ENCODE measurements at places on chromosomes 3 and 15. TPM values are rescaled to one million over a fixed set of nuclear protein-coding genes. Genes with fewer than 3 reads are reported as not detected.

The CADPS gene
- 0.11 TPM for total RNA-seq

The ADGRG7 gene
- total RNA-seq: not detected

The SNX4 gene
- 16.5 TPM for total RNA-seq

The ZBED2 gene
- total RNA-seq: 108 TPM

The CCR1 gene
- total RNA-seq: not detected

The TNIK gene
- total RNA-seq: 9.4 TPM

The POLQ gene
- 12.5 TPM for total RNA-seq

The B3GNT5 gene
- 59.8 TPM for total RNA-seq

The CACNA2D2 gene
- 0.04 TPM for total RNA-seq

The LEO1 gene
- 33.3 TPM for total RNA-seq

The PRR20G gene
- total RNA-seq: not detected

The PARL gene
- 54.1 TPM for total RNA-seq

Measured in foreskin keratinocyte (primary cell).